T-helper 9 cell (primary cell): ENCODE measurements at places on chromosomes 1 and 21.

- no peak for DNase-seq
Observed at GRCh38 chr1:38186566-38186965, 140.0 kb upstream of the POU3F1 start.

DNA sequence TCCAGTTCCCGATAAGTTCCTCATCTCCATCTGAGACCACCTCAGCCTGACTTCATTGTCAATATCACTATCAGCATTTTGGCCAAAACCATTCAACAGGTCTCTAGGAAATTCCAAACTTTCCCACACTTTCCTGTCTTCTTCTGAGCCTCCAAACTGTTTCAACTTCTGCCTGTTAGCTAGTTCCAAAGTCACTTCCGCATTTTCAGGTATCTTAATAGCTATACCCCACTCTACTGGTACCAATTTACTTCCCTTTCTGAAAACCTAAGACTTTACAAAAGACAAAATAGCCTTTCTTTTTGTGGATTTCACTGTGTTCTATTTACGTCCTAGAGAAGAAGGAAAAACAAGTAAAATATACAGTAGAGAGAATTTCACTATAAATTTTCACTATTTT is 147.0 kb upstream of the FMN2 start:
- no peak for DNase-seq

DNA sequence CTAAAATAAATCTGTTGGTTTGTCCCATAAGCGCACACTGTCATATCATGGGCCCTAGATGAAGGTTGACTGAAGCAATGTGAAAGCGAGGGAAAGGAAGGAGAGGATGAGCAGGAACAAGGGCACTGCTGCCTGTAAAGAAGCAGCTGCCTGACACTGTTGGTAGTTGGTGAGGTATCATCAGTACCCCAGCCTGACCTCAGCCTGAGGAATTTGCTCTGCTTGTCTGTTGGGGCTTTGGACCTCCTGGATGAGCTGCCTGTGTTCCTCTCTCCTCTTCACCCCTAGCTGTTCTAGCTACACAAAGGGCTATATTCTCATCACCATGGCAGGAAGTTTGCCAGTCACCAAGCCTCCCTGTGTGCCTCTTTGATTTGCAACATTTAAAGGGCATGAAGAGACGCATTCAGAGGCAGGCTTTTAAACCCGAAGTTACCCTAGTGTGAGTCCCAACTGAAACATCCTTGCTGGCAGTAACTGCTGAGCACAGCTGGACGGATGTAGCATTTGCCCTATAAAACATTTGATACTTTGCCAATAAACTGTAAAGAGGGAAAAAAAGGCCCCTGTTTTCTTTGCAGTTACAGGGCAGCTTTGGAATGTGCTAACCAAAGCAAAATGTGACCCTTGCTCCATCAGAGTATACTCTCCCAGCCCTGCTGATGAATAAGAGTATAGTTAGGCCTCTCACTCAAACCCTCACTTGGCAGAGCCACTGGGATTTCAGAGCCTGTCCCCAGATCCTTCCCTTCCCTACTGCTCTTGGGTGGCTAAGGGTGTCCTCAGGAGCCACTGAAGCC is 22.2 kb upstream of the SPATA6 start:
- no peak for DNase-seq

- no peak for DNase-seq
Observed at GRCh38 chr1:238653693-238654321, 732.6 kb upstream of the CHRM3 start.

- no peak for DNase-seq
Observed at GRCh38 chr21:21673959-21674358, 675.8 kb downstream of the NCAM2 start.

- DNase-seq = no peak
Observed at GRCh38 chr21:22670148-22670547, 1671.9 kb downstream of the NCAM2 start.

- no peak for DNase-seq
Observed at GRCh38 chr1:229985613-229986010, 81.4 kb upstream of the GALNT2 start.

GRCh38 chr1:64472805-64473204 is 2.9 kb downstream of the CACHD1 start:
- DNase-seq = no peak

GRCh38 chr1:10961300-10961833 is 51.1 kb upstream of the TARDBP start:
- no peak for DNase-seq

- no peak for DNase-seq
Observed at GRCh38 chr1:17016317-17016661, 4.6 kb upstream of the ATP13A2 start.

DNA sequence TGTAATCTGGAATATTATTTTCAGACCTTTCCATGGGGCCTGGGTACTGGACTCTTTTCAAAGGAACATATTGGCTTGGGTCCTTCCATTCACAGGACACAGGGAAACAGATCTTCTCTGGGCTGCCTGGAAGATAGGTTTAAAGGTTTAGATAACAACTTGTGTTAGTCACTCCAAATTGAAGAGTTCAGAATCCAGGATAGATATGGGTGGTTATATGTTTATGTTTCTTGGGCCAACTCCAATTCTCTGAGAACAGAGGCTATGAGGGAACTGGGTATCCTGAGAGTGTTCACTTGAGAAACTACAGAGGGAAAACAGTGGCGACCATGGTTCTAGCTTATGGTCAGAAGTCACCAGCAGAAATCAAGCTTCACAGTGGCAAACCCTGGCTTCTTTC is 8.7 kb upstream of the PIGM start:
- DNase-seq = no peak

DNA sequence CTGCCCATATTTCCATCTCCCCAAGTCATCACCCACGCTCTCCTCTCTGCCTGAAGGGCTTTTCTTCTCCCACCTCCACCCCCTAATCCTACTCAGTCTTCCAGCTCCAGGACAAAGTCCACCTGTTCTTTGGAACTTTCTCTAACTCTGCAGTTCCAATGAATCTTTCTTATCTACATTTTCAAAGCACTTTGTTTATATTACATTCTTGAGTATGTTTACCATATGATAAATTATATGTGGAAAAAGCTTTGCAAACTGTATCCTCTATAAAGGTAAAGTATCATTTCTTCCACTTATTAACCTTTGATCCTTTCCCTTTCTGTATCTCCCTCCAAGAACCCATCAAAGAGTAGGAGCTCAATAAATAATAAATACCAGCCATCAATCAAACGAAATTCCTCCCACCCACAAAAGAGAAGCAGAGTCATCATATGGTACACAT is 39.7 kb downstream of the TTC13 start:
- no peak for DNase-seq

DNA sequence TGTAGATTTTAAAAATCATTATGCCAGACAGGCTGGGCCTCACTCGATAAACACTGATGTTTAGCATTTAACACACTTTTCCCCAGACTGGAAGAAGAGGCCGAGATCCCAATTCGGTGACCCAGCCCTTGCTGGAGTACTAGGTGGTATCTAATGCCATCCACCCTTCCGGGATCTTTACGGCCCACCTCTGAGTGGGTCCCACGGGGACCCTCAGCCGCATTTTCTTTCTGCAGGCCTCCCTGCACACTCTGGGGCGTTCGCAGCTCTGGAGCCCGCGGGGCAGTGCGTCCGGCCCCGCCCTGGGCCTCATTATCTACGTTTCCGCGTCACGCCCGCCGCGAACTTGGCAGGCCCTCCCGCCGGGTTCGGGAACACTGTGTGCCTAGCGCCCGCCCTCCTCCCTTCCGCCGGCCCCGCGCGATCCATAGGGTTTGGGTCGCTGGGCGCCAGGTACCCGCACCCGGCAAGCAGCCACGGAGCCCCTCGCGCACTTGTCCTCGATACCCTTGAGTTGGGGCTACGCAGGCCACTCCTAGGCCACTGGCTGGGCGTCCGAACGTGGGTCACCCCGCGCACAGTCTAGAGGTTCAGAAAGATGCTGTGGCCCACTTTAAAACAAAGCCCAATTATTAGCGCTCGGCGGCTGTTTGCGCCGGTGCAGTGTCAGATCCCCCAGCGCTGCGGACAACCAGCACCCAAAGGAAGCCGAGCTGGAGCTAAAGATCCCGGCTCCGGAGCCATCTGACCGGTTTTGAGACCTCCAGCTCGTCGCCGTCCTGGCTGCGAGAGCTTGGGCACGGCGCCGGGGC is 950 bp upstream of the EVA1C start:
- peak; percentile 44 for DNase-seq

- no peak for DNase-seq
Observed at GRCh38 chr1:192861860-192862259, 53.0 kb downstream of the RGS2 start.

DNA sequence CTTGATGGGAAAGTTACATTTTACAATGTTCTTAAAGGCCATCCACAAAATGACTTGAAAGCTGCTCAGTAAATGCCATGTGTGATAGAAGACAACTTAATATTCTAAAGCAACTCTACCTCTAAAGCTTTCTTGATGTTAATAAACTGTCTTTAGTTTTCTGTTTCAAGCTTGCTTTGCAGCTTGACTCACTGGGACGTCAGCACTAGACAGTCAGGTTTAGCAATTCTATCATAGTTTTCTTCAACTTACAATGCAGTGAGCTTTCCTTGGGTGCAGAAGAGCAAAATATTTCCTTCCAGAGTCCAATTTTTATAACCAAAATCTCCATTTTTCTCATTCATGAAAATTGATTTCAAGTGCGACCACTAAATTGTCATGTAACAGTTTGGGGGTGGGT is 273.1 kb downstream of the NTNG1 start:
- DNase-seq = no peak

GRCh38 chr1:187114792-187115191 is 286.0 kb downstream of the PLA2G4A start:
- no peak for DNase-seq

- DNase-seq = no peak
Observed at GRCh38 chr1:159315381-159315780, 13.2 kb downstream of the FCER1A start.

DNA sequence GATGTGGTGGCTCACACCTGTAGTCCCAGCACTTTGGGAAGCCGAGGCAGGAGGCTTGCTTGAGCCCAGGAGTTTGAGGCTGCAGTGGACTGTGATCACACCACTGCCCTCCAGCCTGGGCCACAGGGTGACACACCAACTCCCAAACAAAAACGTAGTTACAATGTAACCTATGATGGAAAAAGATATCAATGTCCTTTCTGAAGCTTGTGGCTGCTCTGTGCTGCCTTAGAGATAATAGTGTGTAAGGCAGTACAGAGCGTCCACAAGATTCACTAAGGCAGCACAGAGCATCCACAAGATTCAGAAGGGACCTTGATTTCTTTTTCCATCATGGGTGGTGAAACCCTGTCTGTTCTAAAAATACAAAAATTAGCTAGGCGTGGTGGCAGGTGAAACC is 42.5 kb downstream of the ACTN2 start:
- no peak for DNase-seq

- no peak for DNase-seq
Observed at GRCh38 chr1:227778401-227778947, 37.0 kb upstream of the PRSS38 start.

GRCh38 chr1:227547310-227548118 is 15.8 kb upstream of the ZNF678 start:
- no peak for DNase-seq

GRCh38 chr1:193431265-193431977 is 245.0 kb upstream of the B3GALT2 start:
- no peak for DNase-seq

DNA sequence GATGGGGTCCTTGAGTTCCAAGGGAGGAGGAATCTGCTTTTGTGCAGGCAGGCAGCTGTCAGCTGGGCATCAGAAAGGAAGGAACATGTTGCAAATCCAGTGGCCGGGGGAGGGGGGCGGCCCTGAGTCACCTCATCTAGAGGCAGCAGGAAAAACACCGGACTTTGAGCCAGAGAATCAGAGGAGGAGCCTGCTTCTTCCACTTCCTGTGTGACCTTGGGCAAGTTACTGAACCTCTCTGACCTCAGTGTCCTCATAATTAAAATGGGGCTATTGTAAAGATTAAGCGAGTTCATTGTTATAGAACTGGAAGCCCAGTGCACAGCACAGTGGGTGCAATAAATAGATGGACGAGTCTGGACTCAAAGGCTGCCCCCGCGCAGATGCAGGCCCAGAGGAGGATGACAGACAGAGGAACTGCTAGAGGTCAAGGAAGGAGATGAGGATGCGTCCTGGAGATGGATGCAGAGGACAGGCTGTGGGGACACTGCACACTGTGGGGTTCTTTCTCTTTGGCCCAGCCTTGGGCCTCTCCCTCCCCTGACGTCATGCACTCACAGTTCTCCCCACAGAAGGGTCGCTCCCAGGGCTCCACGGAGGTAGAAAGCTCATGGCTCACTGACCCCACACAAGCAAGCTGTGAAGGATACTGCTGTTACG is 714.3 kb downstream of the MATN1 start:
- DNase-seq = no peak

- no peak for DNase-seq
Observed at GRCh38 chr1:119294722-119295121, 73.9 kb upstream of the HAO2 start.

- peak; percentile 21 for DNase-seq
Observed at GRCh38 chr1:212760126-212760823, 31.3 kb downstream of the NSL1 start.

DNA sequence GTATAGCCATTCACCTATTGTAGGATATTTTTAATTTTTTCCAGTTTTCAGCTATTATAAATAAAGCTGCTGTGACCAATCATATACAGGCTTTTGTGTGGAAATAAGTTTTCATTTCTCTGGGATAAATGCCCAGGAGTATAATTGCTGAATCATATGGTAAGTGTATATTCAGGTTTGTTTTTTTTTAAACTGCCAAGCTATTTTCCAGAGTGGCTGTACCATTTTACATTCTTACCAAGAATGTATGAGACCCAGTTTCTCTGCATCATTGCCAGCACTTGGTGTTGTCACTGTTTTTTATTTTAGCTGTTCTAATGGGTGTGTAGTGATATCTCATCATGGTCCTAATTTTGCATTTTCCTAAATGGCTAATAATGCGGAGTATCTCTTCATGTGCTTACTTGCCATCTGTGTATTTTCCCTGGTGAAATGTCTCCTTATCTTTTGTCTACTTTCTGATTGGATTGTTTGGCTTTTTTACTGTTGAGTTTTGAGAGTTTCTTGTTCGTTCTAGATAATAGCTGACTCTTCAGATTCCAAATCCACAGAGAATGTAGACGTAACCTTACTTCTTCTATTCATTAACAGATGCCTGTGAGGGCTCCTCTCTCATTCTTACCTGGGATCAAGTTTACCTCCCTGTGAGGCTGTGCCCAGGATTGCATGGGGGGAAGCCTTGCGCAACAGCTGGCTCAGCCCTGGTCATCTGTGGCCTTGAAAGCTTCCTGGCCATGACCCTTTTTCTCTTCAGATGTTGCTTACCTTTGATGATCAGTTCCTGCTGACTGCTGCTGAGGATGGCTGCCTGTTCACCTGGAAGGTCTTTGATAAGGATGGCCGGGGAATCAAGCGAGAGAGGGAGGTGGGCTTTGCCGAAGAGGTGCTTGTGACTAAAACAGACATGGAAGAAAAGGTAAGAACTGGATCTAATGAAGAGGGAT is 42.6 kb downstream of the CFAP57 start:
- DNase-seq = no peak

- DNase-seq = no peak
Observed at GRCh38 chr1:20167126-20167525, 18.8 kb upstream of the UBXN10 start.

GRCh38 chr1:110425612-110426152 is 18.2 kb upstream of the LAMTOR5 start:
- no peak for DNase-seq
